Neural progenitor cell (in vitro differentiated cells): ENCODE measurements at places on chromosomes 12 and 14. TPM values are rescaled to one million over a fixed set of nuclear protein-coding genes. Genes with fewer than 3 reads are reported as not detected.

Gene LAG3
- total RNA-seq, result 0.45 and 2.9 TPM in 2 replicates

Gene BHLHE41
- 0.12 TPM in 1 of 2 replicates, not detected in the other for total RNA-seq

DNA sequence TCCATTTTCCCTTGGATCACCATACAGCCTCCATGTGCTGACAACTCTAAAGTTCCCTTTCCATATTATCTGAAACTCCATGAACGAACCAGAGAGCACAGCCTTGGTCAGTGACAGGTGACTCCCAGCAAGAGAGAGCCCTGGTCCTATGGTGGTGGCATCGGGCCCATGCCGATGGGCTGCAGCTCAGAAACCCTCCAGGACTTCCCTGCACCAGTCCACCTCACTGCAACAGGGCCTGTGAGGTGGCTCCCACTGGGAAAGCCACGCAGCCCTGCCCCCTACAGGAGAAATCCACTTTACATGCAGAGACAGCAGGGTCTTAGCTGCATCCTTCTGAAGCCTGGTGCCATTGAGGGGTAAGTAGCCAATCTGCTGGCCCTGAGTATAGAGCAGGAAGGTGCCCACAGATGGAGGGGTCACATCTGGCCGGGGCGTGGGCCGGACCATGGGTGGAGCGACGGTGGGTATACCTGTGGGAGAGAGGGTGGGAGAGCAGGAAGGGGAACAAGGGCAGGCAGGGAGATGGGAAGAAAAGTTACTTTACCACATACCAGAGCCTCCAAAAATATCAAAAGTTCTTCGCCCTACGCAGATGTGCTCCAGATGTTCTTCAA, 24.7 kb downstream of the RTRAF start:
- no peak overlapping the region for H3K4me3 ChIP-seq
- peak; percentile 33 for DNase-seq
- H3K27me3 ChIP-seq, result no peaks in the 10 kb centered on the region
- H3K36me3 ChIP-seq, result no peaks in the 10 kb centered on the region
- H3K27ac ChIP-seq, result no peak overlapping the region

Gene KIAA0586
- total RNA-seq, result 55.9 and 79.4 TPM in 2 replicates
